ENCODE measurements at places on chromosomes 6 and 20.

GRCh38 chr6:159170999-159171712 is 2.0 kb downstream of the FNDC1 start:
- no peak for DNase-seq

GRCh38 chr6:20868397-20869096 is 334.3 kb downstream of the CDKAL1 start:
- no peak for DNase-seq

DNA sequence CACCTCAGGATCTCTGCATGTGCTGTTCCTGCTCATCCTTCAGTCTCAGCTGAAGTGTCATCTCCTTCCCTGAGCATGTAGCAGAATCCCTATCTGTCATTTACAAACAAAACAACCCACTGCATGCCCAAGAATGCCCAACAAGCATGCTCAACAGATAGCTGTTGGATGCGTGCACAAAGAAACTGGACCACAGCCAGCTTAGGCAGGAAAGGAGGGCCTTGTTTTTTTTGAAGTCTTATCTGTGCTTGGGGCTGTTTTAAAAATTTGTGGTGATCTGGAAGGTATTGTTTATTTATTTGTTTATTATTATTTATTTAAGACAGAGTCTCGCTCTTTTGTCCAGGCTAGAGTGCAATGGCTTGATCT is 18.5 kb upstream of the SLC16A10 start:
- no peak for DNase-seq

- no peak for DNase-seq
Observed at GRCh38 chr6:34020807-34021553, 124.9 kb downstream of the GRM4 start.

DNA sequence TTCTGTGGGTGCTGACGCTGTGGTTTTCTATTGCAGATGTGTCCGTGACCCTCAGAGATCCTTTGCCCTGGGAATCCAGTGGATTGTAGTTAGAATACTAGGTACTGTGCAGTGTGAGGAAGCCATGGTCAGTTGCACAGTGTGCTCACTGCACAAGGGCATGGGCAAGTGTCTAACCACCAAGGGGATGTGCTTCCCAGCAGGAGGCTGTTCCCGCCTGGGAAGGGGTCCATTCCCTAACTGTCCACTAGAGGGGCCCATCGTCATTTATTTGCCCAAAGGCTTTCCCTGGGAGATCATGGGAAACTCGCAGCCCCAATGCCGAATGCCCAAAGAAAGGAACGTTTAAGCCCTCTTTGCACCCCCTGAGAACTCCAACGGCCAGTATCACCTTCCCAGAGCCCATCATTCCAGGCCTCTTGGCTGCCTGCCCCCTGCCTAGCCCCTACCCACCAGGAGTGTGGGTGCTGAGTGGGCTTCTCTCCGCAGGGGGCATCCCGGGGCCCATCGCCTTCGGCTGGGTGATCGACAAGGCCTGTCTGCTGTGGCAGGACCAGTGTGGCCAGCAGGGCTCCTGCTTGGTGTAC is 26.2 kb downstream of the SLCO4A1 start:
- DNase-seq, result peak; percentile 73

DNA sequence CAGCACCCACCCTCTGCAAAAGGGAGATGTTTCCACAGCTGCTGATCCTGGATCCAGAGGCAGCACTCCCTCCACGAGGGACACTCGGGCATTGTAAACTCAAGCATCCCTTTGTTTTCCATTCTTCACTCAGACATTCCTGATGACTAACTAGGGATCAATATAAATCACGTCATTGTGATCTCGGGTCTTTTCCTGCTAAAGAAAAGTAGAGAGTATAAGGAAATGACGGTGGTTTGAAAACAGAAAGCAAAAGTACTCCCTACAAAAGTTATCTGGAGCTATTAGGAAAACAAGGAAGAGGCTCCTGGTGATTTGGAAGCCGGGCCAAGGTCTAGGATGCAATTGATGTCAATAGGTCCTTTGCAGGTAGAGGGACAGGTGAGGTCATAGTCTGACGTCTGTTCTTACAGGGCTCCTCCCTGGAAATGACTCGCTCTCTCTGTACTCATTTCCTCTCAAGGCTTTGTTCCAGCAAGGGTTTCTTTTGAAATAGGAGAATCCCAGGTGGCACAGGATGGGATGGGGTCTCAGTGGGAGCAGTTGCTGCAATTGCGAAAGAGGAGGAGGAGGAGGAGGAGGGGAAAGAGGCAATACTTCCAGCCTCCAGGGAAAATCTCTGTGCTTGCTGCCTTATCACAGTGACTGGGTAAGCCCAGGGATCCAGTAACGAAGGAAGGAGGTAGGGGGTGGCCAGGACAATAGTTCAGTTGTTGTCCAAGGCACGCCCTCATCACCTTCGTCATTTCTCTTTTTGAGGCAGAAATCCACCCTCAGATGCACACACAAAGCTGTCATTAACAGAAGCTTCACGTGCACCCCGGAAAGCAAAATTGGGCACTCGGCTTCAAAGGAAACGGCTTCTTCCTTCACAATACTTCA is 222.8 kb downstream of the LY86 start:
- DNase-seq, result peak; percentile 41

GRCh38 chr20:54208548-54209176 is 775 bp downstream of the PFDN4 start:
- DNase-seq, result no peak

DNA sequence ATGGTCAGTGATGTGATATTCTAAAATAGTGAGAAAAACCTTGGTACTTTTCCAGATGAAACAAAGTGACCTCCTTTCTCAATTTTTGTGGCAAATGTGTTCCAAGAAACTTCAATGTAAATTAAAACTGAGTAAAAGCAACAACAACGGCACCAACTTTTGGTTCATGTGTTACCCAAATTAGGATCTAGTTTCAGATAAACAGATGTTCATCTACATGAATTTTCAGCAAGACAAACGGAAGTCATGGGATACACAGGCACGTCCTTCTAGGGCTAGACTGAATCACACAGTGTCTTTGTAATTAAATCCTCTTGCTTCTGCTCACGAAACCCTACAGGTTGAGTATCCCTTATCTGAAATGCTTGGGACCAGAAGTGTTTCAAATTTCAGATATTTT is 915.2 kb downstream of the TFAP2A start:
- no peak for DNase-seq

DNA sequence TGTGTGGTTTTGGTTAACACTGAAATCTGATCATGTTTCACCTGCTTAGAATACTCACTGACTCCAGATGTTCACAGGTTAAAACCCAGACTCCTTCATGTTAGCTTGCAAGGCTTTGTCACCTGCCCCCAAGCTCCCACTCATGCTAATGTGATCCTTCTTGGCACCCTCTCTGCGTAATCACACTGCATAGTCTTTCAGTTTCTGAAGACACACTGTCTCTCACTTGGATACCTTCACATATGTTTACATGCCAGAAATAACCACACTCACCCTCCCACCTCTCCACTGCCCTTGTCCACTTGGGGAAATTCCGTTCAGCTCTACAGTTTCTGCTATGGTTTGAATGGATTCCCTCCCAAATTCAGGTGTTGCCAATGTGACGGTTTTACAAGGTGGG is 234.7 kb upstream of the SASH1 start:
- DNase-seq, result no peak

GRCh38 chr6:39407446-39407993 is 85.0 kb upstream of the KCNK16 start:
- no peak for DNase-seq

- no peak for DNase-seq
Observed at GRCh38 chr6:52560462-52560861, 16.4 kb downstream of the TRAM2 start.

GRCh38 chr6:170371588-170371987 is 65.0 kb downstream of the FAM120B start:
- DNase-seq, result no peak

GRCh38 chr6:6515691-6516607 is 72.6 kb upstream of the LY86 start:
- DNase-seq, result no peak

DNA sequence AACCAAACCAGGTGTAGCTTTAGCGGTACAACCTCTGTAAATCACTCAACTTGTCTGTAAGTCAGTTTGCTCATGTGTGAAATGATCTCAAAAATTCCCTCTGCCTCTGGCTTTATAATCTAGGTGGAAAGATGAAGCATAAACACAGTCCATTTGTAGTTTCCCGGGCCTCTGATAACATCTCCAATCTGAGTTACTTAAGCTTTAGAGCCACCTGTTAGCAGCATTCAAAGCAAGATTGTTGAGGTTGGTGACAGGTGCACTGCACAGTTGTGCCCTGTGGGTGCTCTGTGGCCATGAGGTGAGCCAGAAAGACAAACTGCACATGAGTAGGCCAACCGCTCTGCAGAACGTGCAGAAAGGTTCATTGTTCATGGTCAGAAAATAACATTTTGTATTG is 53.7 kb downstream of the MOCS1 start:
- no peak for DNase-seq

GRCh38 chr20:34940081-34940481 is 15.5 kb downstream of the GSS start:
- DNase-seq, result peak; percentile 36

- DNase-seq, result no peak
Observed at GRCh38 chr6:35425284-35425683, 26.9 kb upstream of the FANCE start.

GRCh38 chr6:64160486-64160885 is 524.9 kb downstream of the PHF3 start:
- no peak for DNase-seq

- peak; percentile 85 for DNase-seq
Observed at GRCh38 chr6:28383235-28384142, 16.1 kb downstream of the ZSCAN12 start.

DNA sequence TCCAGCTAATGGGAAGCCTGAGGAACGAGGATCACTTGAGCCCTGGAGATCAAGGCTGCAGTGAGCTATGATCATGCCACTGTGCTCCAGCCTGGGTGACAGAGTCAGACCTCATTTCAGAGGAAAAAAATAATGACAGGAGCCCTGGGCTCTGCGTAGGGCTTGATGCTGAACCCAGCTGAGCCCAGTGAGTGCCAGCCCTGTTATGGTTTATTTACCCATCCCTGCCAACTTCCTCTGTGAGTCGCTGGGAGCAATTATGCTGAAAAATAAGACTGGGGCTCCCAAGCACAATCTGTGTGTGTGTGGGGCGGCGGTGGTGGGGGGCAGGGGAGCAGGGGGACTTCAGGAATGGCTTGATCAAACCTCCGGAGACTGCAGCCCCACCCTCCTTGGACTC is 75.9 kb upstream of the PMEPA1 start:
- no peak for DNase-seq

DNA sequence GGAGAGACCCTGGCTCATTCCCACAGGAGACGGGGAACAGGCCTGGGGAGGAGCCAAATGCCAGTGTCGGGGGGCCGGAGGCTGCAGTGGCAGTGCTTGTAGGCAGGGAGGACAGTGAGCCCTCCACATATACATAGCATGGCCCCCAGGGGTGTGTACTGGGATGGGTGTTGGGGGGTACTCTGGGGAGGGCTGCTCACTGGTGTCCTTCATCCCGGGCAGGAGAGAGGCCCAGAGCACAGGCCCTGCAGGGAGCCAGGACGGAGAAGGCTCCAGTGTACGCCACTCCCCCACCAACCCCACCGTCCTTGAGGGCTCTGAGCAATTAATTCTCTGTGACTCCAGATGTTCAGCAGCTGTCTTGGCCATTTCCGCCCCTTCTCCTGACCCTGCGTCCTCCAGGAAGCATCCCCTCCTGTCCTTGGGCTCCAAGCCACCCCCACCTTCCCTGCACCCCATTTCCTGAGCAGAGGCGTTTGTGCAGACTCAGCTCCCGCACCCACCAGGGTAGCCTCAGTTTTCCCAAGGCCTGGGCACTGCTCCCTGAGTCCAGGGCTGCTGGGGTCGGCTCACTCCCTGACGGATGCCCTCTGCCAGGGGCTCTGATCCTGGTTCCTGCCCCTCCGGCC is 3.4 kb upstream of the ABHD16B start:
- DNase-seq, result no peak

DNA sequence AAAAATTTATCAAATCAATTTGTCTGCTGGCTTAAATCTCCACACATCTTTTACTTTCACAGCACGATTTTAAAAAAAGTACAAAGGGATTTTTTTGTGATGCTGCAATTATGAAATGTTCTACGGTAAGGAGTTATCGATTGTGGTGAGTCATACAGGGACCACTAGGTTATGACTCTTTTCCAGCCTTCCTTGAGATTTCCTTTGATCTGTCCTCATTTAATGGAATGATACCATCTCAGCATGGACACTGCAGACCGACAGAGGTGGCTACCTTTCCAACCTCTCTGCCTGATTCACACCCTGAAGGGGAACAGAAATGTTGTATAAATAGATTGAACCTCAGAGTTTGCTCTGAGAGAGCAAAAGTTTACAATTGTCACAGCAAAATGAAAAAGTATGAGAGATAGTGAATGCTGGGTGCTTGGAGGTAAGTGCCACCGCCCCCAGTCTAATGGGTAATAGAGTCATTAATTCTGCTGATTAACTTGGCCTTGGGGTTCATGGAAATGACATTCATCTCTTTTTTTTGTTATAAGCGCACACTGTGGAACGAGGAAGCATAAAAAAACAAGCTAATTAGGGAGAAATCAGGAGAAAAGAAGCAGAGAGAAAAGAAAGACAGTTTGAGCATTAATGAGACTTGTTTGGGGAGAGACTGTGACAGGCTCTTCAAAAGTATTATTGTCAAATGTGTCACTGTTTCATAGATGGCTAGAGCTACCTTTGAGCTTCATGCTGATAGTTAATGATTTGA is 306.0 kb downstream of the RNF144B start:
- DNase-seq, result no peak

GRCh38 chr6:144786825-144787224 is 501.7 kb downstream of the UTRN start:
- DNase-seq, result no peak

DNA sequence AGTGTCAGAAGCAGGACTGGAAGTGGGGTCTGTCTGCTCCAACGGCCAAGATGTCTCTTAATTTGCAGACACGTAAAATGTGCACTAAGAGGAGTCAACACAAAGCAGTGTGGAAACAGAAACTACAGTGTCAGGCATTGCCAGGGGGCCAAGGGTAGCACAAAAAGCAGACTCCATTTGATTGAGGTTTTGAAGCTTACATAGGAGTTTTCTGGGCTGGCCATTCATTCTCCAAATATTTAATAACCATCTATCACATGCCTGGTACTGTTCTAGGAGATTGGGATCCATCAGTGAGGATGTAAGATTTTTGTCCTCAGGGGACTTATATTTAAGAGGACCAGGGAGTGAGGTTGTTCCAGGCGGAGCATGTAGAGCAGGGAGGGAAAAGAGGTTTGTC is 29.5 kb downstream of the MAFB start:
- no peak for DNase-seq

- no peak for DNase-seq
Observed at GRCh38 chr6:70551566-70551965, 15.2 kb upstream of the SDHAF4 start.

DNA sequence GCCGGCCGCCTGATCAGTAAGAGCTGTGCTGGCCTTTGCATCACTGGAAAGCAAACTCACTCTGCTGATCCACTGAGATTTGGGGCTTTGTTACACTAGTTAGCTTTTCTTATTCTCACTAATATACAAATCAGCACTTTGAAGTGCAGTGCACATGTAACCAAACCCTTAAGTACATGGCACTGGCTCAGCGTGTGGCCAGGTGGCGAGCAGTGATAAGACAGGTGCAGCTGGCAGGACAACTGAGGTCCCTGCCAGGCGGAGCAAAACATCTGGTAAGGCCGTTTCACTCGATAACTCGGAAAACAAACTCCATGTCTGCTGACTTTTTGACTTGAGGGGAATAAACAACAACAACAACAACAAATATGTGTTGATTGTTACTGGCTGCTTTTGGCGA is 11.0 kb downstream of the GFRA4 start:
- no peak for DNase-seq

GRCh38 chr6:169340395-169340794 is 86.7 kb upstream of the THBS2 start:
- DNase-seq, result no peak
